ENCODE measurements at places on chromosomes 7 and 10. TPM values are rescaled to one million over a fixed set of nuclear protein-coding genes. Genes with fewer than 3 reads are reported as not detected.

The EPDR1 gene
- 5.2 TPM for total RNA-seq

The CDNF gene
- total RNA-seq = 0.32 TPM

DNA sequence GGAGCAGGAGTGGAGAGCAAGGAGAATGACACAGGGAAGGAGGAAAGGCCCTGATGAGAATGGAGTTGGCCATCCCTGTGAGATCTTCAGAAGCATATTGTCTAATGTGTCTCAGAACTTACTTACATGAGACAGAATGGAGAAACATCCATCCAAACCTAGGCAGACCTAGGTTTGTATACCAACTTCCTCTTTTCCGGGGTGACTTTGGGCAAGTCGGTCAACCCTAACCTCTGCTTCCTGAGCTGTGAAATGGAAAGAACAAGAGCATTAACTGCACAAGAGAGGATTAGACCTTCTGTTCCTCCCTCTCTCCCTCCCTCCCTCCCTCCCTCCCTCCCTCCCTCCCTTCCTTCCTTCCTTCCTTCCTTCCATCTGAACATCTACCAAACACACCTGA lies 4.5 kb downstream of the GHRHR start:
- no peaks in the 10 kb centered on the region for H3K36me3 ChIP-seq
- no peaks in the 10 kb centered on the region for H3K4me1 ChIP-seq
- no peak for DNase-seq

The CNPY4 gene
- 37.8 TPM for total RNA-seq

The PPP2R2D gene
- total RNA-seq = 26.2 TPM

DNA sequence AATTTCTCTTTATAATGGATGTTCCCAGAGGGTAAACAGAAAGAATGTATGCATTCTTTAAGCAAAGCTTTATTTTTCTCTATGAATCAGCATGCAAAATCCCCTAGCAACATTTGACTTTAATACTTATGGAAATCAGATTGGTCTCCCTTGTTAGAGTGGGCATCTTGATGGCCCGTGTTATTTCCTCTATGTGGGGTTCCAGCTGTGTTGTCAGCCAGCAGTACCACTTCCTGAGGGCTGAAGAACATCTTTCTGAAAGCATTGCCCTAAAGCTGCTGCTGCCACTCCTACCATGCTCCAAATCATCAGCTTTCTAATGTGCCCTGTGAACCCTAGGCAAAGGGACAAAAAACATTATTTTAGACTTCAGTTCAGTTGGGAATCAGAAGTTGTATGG lies 70.4 kb upstream of the HECTD2 start:
- H3K27me3 ChIP-seq = no peaks in the 10 kb centered on the region
- peaks cover 13% of the 10 kb centered on the region for H3K4me1 ChIP-seq
- no peak overlapping the region for H3K4me3 ChIP-seq
- H3K36me3 ChIP-seq = no peaks in the 10 kb centered on the region
- no peak overlapping the region for H3K27ac ChIP-seq

DNA sequence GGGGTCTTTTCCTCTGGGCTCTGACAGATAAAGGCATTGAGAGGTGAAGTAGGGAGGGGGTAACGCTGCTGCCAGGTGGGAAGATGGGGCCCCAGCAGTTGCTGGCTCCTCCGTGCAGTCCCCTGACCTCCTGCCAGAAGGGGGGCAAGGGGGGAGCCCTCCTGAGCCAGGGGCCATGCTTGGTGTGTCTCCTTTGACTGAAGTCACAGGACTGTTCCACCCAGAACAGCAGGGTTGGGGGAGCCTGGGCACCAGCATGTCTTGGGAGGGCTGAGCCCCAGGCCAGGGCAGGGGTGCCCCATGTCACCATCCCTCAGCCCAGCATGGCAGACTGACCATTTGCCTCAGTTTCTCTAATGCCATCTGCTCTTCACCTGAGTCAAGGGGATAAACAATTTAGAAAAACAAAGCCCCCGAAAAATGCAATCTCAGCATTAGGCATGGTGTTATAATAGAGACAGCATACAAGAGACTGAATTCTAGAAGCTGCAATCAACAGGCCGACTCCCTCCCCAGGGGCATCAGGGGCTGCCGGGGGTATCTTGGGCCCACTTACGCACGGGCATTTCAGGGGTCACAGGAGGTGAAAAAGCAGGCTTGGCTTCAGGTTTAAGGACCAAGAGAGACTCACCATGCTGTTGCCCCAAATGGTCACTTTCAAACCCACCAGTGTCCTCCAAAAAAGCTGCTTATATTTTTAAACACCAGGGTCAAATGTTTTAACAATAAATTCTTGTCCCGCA lies 108.6 kb upstream of the GPR26 start:
- no peak overlapping the region for H3K4me3 ChIP-seq
- no peaks in the 10 kb centered on the region for H3K4me1 ChIP-seq
- H3K36me3 ChIP-seq = no peaks in the 10 kb centered on the region
- DNase-seq = no peak
- H3K27ac ChIP-seq = no peak overlapping the region

DNA sequence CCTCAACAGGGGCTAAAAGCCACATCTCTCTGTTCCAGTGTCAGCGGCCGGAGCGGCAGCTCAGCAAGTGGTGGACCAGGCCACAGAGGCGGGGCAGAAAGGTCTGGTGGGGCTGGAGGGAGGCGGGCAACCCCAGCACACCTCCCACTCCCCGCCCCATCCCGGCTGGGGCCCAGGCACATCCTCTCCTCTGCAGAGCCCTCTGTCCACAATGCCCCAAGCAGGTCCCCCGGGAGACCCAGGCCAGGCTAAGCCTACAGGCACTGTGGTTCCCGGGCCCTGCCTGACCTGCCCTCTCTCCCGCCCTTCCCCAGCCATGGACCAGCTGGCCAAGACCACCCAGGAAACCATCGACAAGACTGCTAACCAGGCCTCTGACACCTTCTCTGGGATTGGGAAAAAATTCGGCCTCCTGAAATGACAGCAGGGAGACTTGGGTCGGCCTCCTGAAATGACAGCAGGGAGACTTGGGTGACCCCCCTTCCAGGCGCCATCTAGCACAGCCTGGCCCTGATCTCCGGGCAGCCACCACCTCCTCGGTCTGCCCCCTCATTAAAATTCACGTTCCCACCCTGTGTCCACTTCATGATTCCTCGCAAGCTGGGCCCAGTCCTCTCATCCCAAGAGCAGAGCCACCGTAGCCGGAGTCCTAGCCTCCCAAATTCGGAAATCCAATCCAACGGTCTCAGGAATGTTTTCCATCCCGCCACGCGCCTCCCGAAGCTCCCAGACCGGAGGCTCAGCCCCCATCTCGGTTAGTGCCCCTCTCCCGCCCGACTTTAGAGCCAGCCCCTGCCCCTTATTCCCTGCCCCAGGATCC lies 2.1 kb downstream of the ADIRF start:
- peak overlapping the region; percentile 99 for H3K27ac ChIP-seq
- peak; percentile 77 for DNase-seq
- no peaks in the 10 kb centered on the region for H3K27me3 ChIP-seq
- H3K36me3 ChIP-seq = no peaks in the 10 kb centered on the region
- H3K4me3 ChIP-seq = peak overlapping the region; percentile 94

The TMEM225B gene
- total RNA-seq = not detected

DNA sequence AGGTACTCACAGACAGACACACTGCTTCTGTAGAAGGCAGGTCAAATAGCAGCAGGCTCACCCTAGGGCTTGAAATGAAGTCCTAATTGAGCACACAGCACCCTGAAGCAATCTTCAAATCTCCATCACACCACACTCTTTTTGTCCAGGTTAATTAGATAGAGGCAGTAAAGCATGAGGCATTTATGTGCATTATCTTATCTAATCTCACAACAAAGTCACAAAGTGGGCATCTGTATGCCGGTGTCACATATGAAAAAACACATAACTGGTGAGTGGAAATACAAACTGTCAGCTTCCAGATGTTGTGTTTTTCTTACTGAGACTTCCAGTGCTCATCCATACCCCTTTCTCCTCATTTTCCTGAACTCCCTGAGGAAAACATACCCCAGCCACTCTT lies 63.8 kb upstream of the NRBF2 start:
- H3K4me3 ChIP-seq = no peak overlapping the region
- H3K27me3 ChIP-seq = 0 out of 2 replicates have a peak, but pooled peaks cover 8% of the 10 kb centered on the region
- H3K27ac ChIP-seq = no peak overlapping the region
- no peaks in the 10 kb centered on the region for H3K36me3 ChIP-seq
- 0 out of 2 replicates have a peak, but pooled peaks cover 5% of the 10 kb centered on the region for H3K4me1 ChIP-seq
- DNase-seq = no peak

The TMEM196 gene
- total RNA-seq = not detected

DNA sequence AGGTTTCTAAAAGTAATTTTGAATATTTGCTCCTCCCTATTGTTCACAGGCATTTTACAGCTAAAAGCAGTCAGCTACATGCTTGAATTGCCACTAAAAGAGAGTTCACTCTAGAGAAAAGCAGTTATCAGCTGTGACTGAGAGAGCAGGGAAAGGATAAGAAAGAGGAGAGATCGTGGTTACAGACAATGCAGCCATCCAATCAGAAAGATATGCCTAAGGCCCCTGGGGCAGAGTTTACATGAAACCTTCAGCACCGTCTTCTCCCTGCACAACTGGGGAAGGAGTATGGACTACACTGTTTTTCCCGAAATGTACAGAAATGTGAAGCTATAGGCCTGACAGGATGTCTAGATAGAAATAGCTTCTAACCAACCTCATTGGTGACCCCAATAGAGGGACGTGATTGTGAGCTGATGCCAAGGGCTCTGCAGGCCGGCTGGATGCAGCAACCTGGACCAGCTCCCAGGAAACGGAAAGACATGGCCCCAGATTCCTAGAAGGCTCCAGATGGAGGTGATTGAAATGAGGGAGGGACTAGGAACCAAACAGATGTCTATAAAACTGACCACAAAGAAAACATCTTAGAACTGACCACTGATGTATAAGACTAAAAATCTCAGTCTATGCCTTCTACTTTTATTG lies 3.2 kb upstream of the VSTM4 start:
- no peaks in the 10 kb centered on the region for H3K36me3 ChIP-seq
- H3K27ac ChIP-seq = no peak overlapping the region
- H3K4me3 ChIP-seq = no peak overlapping the region
- no peak for DNase-seq
- no peaks in the 10 kb centered on the region for H3K27me3 ChIP-seq

- H3K27me3 ChIP-seq = no peaks in the 10 kb centered on the region
- H3K36me3 ChIP-seq = no peaks in the 10 kb centered on the region
- no peak overlapping the region for H3K4me3 ChIP-seq
- no peak for DNase-seq
These were observed 606.9 kb downstream of the POM121L12 start for GRCh38 chr7:53642361-53642760.

The RARRES2 gene
- not detected for total RNA-seq

- peak; percentile 70 for DNase-seq
- H3K4me1 ChIP-seq = peaks cover 23% of the 10 kb centered on the region
- no peaks in the 10 kb centered on the region for H3K27me3 ChIP-seq
- H3K27ac ChIP-seq = peak overlapping the region; percentile 64
- H3K4me3 ChIP-seq = peak overlapping the region; percentile 62
These were observed 26.0 kb downstream of the LEP start for GRCh38 chr7:128266883-128267594.

The NSMCE4A gene
- total RNA-seq = 37.9 TPM

The ERVW-1 gene
- not detected for total RNA-seq

DNA sequence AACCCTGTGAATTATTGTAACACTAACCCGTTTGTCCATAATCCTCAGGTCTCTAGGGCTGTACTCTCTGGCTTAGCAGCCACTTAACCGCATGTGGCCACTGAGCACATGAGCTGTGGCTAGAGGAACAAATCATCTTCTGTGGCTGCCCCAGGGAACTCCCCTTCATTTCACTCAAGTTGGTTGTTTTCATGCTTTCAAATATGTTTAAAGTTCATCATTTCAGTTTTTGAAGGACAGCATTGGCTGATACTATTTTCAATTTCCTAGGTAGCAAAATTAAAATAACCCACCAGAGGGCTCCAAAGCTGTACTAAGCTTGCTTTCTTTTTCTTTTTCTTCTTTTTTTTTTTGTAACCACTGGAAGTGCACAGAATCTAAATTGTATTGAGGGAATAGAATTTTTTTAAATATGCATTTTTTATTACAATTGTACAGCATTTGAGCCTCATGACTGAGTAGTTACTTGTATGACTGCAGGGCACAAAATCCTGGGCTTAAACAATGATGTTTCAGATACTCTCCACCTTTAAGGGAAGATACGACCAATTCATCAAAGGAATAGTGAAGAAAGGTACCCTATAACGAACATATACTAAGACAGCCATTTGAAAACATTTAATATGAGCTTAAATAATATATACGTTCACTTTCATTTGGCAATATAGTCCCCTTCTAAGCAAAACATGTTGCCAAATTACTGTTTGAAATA lies 38.6 kb downstream of the MRC1 start:
- no peaks in the 10 kb centered on the region for H3K4me1 ChIP-seq
- no peak overlapping the region for H3K27ac ChIP-seq
- H3K4me3 ChIP-seq = no peak overlapping the region
- no peaks in the 10 kb centered on the region for H3K36me3 ChIP-seq
- DNase-seq = peak; percentile 57
- no peaks in the 10 kb centered on the region for H3K27me3 ChIP-seq

GRCh38 chr7:118250860-118251494 lies 26.5 kb downstream of the ANKRD7 start:
- no peaks in the 10 kb centered on the region for H3K27me3 ChIP-seq
- H3K27ac ChIP-seq = no peak overlapping the region
- peak; percentile 15 for DNase-seq
- H3K4me3 ChIP-seq = no peak overlapping the region

DNA sequence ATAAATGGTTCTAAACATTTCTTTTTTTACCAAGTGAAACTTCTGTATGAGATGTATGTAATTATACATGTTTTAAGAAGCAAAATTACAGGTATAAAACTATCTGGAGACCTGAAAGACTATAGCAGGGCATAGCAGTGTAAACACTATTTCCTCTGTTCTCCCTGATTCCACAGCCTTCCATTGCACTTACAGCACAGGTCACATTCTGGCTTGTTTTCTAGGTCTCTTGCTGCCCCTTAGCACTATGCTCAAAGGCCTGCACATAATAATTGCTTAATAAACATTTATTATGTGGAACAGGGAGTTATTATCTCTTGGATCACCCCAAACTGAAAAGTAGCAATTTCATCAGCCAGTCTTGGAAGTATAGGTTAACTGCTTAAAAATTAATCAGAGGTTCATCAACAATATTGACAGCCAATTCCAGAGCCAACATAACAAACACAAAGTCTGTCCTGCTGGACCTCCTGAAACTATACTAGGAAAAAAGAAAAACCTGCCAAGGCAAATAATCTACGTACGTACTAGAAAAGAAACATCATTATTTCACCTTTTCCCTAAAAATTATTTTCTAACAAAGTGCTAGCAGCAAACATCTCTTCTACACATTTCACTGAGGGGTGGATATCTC lies 43.2 kb downstream of the PANK1 start:
- no peak for DNase-seq
- no peaks in the 10 kb centered on the region for H3K27me3 ChIP-seq
- H3K4me3 ChIP-seq = no peak overlapping the region
- no peak overlapping the region for H3K27ac ChIP-seq

The CDHR3 gene
- 2.6 TPM for total RNA-seq

The SLC16A9 gene
- total RNA-seq = not detected

- peak; percentile 98 for DNase-seq
- H3K4me1 ChIP-seq = peaks cover 22% of the 10 kb centered on the region
- no peaks in the 10 kb centered on the region for H3K27me3 ChIP-seq
- no peaks in the 10 kb centered on the region for H3K36me3 ChIP-seq
- peak overlapping the region; percentile 94 for H3K27ac ChIP-seq
- H3K4me3 ChIP-seq = peak overlapping the region; percentile 41
These were observed 6.2 kb downstream of the C10orf105 start for GRCh38 chr10:71713135-71714030.

The ARL4A gene
- total RNA-seq = 22.6 TPM

Measured in GM23248 (cell line).